ENCODE measurements at places on chromosomes 2 and 18.

- DNase-seq, result no peak
Observed at GRCh38 chr2:212580117-212580516, 41.5 kb upstream of the ERBB4 start.

DNA sequence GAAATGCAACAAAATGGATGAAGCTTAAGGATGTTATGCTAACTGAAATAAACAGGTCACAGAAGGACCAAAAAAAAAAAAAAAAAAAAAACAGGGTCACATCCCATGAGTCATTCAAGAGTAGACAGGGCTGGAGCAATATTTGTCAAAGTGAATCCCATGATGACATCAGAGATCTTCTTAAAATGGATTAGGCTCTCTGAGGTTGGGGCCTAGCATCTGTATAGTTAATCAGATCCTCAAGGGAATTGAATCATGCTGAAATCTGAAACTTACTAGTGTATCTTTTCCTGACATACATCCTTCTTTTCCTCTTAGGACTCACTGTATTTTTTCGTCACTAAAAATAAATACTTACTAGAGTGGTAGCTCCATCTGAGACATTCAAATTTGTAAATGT is 380.6 kb upstream of the NXPH2 start:
- DNase-seq, result no peak

- peak; percentile 28 for DNase-seq
Observed at GRCh38 chr18:23316988-23317387, 136.1 kb upstream of the RIOK3 start.

- no peak for DNase-seq
Observed at GRCh38 chr18:61651880-61652268, 240.9 kb downstream of the RNF152 start.

DNA sequence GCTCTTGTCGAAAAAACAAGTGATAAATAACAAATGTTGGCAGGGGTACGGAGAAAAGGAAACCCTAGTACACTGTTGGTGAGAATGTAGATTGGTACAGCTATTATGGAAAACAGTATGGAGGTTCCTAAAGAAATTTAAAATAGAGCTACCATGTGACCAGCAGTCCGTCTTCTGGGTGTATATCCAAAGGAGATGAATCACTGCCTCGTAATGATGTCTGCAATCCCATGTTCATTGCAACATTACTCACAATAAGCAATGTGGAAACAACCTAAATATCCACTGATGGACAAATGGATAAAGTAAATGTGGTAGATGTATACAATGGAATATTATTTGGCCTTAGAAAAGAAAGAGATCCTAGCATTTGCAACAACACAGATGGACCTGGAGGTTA is 50.6 kb downstream of the SLC16A14 start:
- no peak for DNase-seq

DNA sequence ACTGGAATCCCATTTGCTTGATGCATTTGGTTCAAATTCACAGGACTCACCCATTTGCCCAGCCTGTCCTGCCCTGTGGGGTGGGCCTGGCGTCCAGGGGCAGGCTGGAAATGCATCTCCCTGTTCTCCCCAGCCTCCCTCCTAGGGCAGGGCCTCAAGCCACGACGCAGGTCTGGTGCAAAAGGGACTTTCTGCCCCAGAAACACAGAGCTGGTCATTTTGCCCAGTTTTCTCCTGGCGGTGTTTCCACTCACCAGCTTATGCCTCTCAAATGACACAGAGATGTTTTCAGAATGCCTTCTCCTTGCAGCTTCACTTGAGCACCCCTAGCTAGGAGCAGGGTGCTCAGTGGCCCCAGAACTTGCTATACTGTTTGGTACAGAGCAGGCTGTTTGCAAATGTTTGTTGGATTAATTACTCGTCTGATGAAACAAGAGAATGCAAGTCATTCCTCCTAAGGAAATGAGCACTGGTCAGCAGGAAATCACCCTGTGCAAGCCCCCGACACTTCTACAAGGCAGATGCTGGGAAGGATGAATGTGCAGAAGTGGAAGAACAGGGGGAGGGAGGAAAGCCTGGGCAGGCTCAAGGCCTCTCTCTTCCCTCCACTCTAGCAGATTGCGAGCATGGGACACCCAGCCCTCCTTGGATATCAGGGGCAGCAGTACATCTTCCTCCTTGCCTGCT is 164.3 kb upstream of the APCDD1 start:
- peak; percentile 25 for DNase-seq

DNA sequence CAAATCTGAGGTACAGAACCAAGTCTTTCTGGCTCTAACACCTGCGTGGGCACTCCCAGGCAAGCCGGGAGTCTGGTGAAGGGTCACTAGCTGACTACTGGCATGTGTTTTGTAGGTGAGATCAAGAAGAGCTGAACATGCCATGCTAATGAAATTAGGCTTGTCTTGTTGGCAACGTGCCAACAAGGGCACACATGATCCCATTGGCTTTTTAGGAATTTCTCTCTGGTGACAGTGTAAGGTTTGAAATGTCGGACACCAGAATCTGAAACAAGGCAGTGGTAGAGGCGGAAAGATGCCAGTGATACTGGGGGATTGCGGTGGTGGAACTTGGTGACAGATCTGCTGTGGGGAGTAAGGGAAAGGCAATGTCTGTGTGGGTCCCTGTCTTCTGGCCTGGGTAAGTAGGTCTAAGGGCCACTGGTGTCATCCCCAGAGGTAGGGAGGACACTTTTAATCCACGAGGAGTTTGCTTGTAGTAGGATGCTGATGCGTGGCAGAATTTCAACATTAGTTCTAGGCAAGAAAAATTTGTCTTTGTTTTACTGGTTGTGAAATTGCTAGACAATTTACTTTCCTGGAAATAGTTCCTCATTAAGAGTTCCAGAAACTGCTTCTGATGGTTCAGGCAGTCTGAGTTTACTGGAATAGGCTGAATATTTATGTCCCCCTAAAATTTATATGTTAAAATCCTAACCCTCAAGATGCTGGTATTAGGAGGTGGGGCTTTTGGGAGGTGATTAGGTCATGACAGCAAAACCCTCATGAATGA is 52.6 kb upstream of the ACMSD start:
- DNase-seq, result no peak

DNA sequence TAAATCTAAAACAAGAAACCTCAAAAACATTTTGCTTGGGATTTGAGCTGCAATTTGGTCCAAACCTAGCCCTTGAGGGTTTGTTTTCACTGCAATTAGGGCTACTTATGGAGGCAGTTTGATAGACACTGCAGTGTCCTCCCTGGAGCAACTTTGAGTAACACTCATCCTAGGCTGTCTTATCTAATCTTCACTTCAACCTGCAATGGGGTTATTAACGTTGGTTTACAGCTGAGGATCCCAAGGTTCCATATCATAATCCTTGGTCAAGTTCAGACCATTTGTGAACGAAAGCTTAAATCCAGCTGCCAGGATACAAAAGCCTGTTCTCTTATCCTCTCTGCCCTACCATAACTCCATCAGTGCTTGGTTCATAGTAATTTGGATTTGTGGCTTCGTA is 2.5 kb downstream of the ANXA4 start:
- no peak for DNase-seq

- DNase-seq, result peak; percentile 28
Observed at GRCh38 chr2:172734711-172735581, 699 bp upstream of the RAPGEF4 start.

GRCh38 chr18:52069201-52069600 is 270.8 kb upstream of the DCC start:
- no peak for DNase-seq

DNA sequence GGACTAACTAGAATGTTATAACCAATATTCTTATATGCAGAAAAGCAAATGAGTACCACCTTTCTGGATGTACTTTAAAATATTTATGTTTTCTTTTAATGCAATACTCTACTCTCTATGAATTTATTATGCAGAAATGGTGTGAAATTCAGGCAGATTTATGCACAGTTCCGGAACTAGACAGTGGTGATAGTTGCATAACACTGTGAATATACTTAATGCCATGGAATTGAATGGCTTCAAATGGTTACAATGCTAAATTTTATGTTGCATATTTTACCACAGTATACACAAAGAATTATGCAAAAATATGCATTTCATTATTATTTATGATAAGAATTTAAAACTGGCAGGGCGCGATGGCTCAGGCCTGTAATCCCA is 287.8 kb upstream of the FN1 start:
- DNase-seq, result no peak
